Right renal pelvis (tissue), 4 donors: ENCODE measurements at places on chromosomes 6 and 20. TPM values are rescaled to one million over a fixed set of nuclear protein-coding genes. Genes with fewer than 3 reads are reported as not detected.

Gene MROH8
- 6.9 TPM for polyA plus RNA-seq

Gene DEFB124
- not detected for polyA plus RNA-seq

DNA sequence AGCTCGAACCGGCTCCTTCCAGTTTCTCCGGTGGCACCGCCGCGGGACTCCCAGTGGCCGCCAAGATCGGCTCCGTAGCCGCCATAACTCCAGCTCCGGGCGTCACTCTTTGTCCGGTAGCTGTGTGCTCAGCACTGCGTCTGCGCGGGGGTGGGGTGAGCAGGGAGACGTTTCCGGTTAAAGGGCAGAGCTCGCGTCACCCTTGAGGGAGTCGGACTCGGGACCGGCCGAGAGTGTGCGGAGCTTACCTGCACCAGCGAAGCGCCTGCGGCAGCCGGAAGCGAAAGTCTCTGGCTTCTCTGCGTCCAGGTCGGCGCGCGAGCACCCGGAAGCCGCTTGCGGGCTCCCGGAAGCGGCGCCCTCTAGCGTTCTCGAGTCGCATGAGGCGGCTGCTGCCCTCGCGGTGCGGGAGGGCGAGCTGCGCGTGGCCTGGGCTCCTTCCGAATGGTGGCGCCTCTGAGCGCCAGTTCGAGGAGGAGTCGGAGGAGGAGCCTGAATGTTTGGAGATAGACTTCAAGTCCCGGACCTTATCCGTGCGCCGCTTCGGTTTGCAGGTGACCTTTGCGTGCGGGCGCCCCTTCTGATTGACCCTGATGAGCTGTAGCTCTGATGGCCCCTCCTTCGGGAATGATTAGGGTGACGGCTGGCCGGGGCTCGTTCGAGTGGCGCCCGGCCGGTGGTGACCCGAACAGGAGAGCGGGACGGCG is at the start of gene SCAND1:
TSS of gene SCAND1 (minus strand) at position 303 of the 707 bp plus-strand sequence. CDS start at position 85, 218 bp downstream.
- peak; percentile 95 for DNase-seq

- no peak for DNase-seq
Observed at GRCh38 chr6:156916130-156916801, 139.1 kb downstream of the ARID1B start.

DNA sequence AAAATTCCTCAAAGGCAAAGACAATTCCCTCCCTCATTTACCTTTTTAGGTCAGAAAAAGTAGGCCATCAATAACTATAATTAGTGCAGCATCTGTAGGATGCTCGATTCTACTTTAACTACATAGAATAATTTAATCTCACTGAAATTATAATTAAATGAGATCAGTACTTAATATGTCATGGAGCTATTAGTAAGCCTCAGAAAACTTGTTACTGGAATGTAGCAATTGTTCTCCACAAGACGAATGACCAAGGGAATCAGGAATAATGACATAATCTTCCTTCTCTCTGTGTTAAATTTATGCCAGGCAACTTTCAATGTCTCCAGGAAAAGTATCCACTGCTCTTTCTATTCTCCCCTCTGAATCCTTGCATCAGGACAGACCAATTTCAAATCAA is 34.1 kb downstream of the SESN1 start:
- DNase-seq: no peak
